ENCODE measurements at places on chromosomes 12 and 14. TPM values are rescaled to one million over a fixed set of nuclear protein-coding genes. Genes with fewer than 3 reads are reported as not detected.

Gene SLCO1B1
- total RNA-seq: not detected

Gene ACOT4
- total RNA-seq: 1.5 TPM

Gene LRTM2
- not detected for total RNA-seq

Gene PTPN11
- 84.0 TPM for total RNA-seq

All from pulmonary artery endothelial cell (primary cell).